Immature natural killer cell (primary cell): ENCODE measurements at places on chromosomes 7 and 10.

GRCh38 chr7:47043304-47043703 is 538.6 kb downstream of the TNS3 start:
- H3K4me3 ChIP-seq, result no peak overlapping the region
- no peaks in the 10 kb centered on the region for H3K4me1 ChIP-seq
- H3K27me3 ChIP-seq, result peaks cover 3% of the 10 kb centered on the region
- no peak for DNase-seq
- no peaks in the 10 kb centered on the region for H3K36me3 ChIP-seq

GRCh38 chr7:38855386-38855785 is 53.6 kb downstream of the VPS41 start:
- no peak overlapping the region for H3K27ac ChIP-seq
- DNase-seq, result no peak
- peaks cover 4% of the 10 kb centered on the region for H3K36me3 ChIP-seq
- peaks cover 24% of the 10 kb centered on the region for H3K4me1 ChIP-seq
- H3K4me3 ChIP-seq, result no peak overlapping the region

- H3K36me3 ChIP-seq, result peaks cover 7% of the 10 kb centered on the region
- peaks cover 25% of the 10 kb centered on the region for H3K4me1 ChIP-seq
- no peak overlapping the region for H3K27ac ChIP-seq
- DNase-seq, result no peak
- H3K4me3 ChIP-seq, result no peak overlapping the region
These were observed 199.9 kb downstream of the CAMK1D start for GRCh38 chr10:12549297-12549696.

DNA sequence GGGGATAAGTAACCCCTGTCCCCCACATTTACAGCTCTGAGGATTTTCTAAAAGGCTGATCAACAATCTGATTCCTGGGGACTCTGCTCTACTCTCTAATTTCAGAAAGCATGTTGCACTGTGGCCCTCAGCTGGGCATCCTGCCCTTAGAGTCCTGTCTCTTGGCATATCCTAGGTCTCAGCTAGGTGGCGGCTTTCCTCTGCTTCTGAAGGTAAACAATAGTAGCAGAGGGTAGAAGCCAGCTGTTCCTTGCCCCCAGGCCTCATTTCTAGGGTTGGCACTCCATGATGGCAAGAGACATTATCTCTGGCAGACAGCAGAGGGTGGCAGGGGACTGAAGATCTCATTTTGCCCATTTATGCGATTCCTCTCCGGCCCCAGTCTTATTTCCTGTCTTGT is 77.0 kb downstream of the ADCYAP1R1 start:
- H3K4me3 ChIP-seq, result no peak overlapping the region
- no peak overlapping the region for H3K27ac ChIP-seq
- H3K36me3 ChIP-seq, result no peaks in the 10 kb centered on the region
- no peaks in the 10 kb centered on the region for H3K27me3 ChIP-seq
- no peaks in the 10 kb centered on the region for H3K4me1 ChIP-seq

- peak overlapping the region; percentile 89 for H3K27ac ChIP-seq
- no peaks in the 10 kb centered on the region for H3K27me3 ChIP-seq
- H3K36me3 ChIP-seq, result peaks cover 3% of the 10 kb centered on the region
- H3K4me1 ChIP-seq, result peaks cover 23% of the 10 kb centered on the region
These were observed 16.8 kb upstream of the MTPN start for GRCh38 chr7:135993950-135994349.

GRCh38 chr10:60964257-60965235 is 20.6 kb upstream of the RHOBTB1 start:
- no peak overlapping the region for H3K4me3 ChIP-seq
- H3K27ac ChIP-seq, result no peak overlapping the region
- no peaks in the 10 kb centered on the region for H3K36me3 ChIP-seq
- no peaks in the 10 kb centered on the region for H3K27me3 ChIP-seq

- no peaks in the 10 kb centered on the region for H3K27me3 ChIP-seq
- no peaks in the 10 kb centered on the region for H3K36me3 ChIP-seq
- H3K27ac ChIP-seq, result no peak overlapping the region
- H3K4me3 ChIP-seq, result no peak overlapping the region
These were observed 46.2 kb downstream of the GRK5 start for GRCh38 chr10:119253433-119254174.

DNA sequence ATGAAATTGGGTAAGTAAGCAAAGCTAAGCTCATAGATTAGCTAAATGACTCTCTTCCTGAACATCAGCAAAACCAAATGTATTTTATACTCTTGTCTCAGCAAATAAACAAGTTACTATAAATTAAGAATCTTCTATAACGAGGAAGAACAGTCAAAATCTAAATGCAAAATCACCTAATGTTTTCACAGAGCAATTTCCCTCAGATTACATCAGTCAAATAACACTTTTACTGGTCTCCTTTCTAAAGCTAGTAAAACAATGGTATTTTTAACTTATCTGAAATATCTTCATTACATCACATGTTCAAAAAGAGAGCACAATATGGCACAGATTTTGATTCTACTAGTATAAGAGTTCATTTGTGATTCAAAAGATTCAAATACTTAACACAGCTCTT is 16.5 kb upstream of the GPR22 start:
- no peaks in the 10 kb centered on the region for H3K27me3 ChIP-seq

DNA sequence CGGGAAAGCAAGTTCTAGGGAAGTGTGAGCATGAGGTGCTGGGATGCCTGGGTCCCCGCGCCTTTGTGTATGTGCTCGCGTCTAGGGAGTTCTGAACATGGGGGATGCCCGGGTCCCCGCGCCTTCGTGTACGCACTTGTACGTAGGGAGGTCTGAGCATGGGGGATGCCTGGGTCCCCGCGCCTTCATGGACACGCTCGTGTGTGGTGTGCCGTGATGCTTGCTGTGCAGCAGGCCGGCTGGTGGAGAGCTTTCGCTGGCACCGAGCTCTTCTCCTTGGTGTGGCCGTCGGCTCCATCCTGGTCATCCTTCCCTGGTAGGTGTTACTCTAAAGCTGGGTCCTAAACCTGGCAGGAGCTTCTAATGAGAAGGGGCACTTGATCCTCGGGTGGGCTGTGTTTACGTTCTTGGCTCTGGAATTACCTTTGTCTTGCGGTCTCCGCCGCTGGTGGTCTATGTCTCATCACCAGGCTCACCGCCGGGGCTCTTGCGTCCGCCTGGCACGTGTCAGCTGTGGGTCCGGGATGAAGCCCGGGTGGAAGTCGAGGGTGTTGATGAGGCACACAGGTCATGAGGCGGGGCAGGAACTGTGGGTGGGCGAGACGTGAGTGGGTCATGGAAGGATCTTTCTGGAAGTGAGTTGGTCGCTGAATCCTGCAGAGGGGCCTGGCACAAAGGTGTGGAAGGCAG is 63.5 kb downstream of the DNAJB6 start:
- no peaks in the 10 kb centered on the region for H3K27me3 ChIP-seq
- peak overlapping the region; percentile 40 for H3K27ac ChIP-seq
- no peak for DNase-seq
- H3K4me3 ChIP-seq, result no peak overlapping the region
- H3K4me1 ChIP-seq, result peaks cover 63% of the 10 kb centered on the region
- H3K36me3 ChIP-seq, result peaks cover 11% of the 10 kb centered on the region

DNA sequence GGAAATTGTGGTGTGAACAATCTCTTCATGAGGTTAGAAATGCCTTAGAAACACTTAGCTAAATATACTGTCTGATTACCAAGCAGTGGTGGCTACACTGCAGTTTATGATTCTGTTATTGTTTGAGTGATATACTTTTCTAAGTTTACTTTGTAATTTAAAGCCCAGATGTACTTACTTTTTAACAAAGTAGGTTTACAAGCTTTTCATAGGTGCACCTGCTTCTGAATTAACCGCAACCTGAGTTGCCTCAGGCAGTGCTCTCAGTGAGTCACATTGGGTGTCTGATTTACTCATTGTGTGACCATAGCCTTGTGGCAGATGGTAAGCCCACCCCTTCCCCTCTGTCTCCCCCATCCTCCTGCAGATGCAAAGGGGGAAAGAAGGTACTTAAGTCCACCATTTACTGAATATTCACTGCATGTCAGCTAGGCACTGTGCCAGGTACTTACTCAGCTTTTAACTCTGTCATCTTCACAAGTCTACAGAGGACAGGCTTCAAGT is 9.0 kb downstream of the MTURN start:
- no peak overlapping the region for H3K4me3 ChIP-seq
- no peaks in the 10 kb centered on the region for H3K4me1 ChIP-seq
- peaks cover 2% of the 10 kb centered on the region for H3K27me3 ChIP-seq
- H3K27ac ChIP-seq, result no peak overlapping the region
- no peak for DNase-seq
- no peaks in the 10 kb centered on the region for H3K36me3 ChIP-seq

DNA sequence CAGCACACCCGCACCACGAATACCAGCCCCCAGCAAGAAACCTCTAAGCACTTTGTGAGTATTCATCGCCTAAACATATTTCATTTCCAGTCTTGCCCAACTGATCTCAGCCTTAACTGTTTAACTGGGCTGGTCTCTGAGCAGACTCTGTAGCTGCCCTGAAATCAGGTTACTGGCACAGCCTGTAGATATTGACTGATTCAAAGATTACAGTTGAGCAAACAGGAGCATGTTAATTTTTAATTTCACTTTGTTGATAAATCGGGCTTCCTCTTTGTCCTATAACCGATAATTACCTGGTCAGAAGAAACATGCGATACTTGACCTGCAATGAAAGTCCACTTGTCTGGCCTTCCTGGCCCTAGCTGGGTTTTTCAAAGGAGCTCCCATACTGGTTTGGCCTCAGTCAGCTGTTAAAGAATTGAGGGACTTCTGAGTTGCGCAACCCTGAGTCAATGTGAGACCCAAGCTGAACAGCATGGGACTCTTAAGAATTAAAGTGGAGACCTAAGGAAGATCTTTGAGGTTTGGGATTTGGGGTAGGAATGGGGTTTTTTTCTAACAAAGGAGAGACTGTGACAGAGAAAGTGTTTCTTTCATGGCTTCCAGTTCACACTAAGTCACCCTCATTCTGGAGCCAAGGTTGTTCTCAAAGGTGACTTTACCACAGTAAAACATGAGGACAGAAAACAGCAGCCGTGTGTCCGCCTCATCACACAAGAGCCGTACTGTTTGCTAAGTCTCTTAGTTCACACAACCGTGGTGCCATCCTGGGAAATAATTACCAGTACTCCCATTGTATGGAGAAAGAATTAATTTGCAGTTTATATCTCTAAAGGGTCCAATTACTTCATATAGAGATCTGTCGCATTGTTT is 75.9 kb downstream of the PPP1R3C start:
- peaks cover 4% of the 10 kb centered on the region for H3K27me3 ChIP-seq
- DNase-seq, result no peak
- H3K27ac ChIP-seq, result no peak overlapping the region
- H3K4me1 ChIP-seq, result no peaks in the 10 kb centered on the region
- no peaks in the 10 kb centered on the region for H3K36me3 ChIP-seq
- H3K4me3 ChIP-seq, result no peak overlapping the region

GRCh38 chr10:121053151-121053550 is 202.0 kb downstream of the WDR11 start:
- no peaks in the 10 kb centered on the region for H3K4me1 ChIP-seq
- no peak overlapping the region for H3K4me3 ChIP-seq
- no peak for DNase-seq
- no peaks in the 10 kb centered on the region for H3K36me3 ChIP-seq

- peak overlapping the region; percentile 96 for H3K27ac ChIP-seq
- peak overlapping the region; percentile 86 for H3K4me3 ChIP-seq
- peak; percentile 66 for DNase-seq
- H3K36me3 ChIP-seq, result no peaks in the 10 kb centered on the region
These were observed 43.1 kb downstream of the FOXK1 start for GRCh38 chr7:4725014-4725849.

- H3K4me3 ChIP-seq, result no peak overlapping the region
- H3K4me1 ChIP-seq, result no peaks in the 10 kb centered on the region
- H3K27me3 ChIP-seq, result no peaks in the 10 kb centered on the region
- no peak for DNase-seq
- H3K36me3 ChIP-seq, result no peaks in the 10 kb centered on the region
These were observed 28.9 kb downstream of the CDK14 start for GRCh38 chr7:90625051-90625450.

DNA sequence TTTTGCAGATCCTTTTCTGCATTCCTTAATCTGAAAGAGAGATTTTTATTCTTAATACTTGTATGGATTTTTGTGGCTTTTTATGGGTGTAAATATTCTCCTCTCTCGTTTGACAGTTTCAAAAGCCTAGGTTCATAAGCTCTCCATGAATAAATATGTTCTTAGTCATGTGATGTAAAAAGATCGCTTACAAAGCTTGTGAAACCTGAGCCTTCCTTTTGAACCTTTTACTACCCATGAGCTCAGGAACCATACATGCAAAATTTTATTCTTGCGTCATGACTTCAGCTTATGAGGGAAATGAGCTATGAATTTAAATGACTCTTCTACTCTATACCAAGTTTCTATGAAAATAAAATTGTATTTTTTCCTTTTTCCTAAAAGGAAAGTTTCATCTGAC is 98.7 kb downstream of the POLL start:
- no peak overlapping the region for H3K27ac ChIP-seq
- peaks cover 3% of the 10 kb centered on the region for H3K27me3 ChIP-seq
- peaks cover 4% of the 10 kb centered on the region for H3K4me1 ChIP-seq
- H3K36me3 ChIP-seq, result no peaks in the 10 kb centered on the region
- H3K4me3 ChIP-seq, result no peak overlapping the region

DNA sequence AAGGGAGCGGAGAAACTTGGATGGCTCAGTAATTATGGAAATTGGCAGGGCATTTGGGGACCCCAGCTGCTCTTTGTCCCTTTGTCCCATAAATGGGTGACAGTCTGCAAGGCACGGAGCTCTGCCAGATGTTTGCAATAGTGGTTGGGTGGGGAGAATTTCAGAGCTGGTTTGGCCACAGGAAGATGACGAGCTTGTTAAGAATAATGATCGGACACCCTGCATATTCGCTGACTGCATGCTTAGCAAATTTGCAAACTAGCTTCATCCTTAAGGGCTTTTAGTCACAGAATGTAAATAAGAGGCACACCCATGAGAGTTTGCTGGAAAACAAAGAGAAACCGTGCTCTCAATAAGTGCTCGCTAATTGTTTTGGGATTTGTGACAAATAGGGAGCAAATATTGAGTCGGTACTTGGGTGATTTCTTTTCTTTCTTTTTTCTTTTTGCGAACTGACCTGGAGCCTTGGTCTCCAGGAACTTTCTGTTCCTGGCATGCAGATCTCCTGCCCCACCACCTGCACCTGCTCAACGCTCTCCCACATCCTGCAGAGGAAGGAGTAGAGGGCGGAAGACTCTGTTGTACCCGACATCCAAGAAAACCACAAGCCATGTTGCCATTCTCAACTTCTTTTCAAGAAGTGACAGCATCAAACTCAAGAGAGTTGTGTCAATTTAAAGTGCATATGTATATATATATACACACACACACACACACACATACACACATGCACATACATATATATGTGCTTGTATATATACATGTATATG is 238.9 kb downstream of the CAMK1D start:
- H3K4me1 ChIP-seq, result peaks cover 51% of the 10 kb centered on the region
- no peak for DNase-seq
- peak overlapping the region; percentile 27 for H3K27ac ChIP-seq
- peaks cover 6% of the 10 kb centered on the region for H3K36me3 ChIP-seq
- peaks cover 3% of the 10 kb centered on the region for H3K27me3 ChIP-seq
